ENCODE measurements at places on chromosomes 11 and 22.

DNA sequence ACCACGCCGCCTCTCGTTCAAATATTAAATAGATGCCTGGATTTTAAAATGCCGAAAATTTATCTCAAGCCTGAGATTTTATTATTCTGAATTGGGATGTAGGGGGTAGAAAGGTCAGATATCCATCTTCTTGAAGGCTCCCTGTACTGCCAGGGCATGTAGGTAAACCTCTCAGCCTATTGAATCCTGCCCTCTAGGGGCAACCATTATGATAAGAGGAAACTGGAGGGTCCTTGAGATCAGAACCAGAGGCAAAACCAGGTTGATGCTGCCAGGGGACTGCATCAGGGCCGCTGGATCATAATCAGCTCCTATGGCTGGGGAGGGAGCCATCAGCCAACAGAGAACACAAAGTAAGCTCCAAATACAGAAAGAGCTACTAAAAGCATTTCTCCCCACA lies 92.4 kb downstream of the KCNC1 start:
- no peak for DNase-seq

- DNase-seq = peak; percentile 77
Observed at GRCh38 chr22:35930933-35931332, 97.7 kb downstream of the RBFOX2 start.

DNA sequence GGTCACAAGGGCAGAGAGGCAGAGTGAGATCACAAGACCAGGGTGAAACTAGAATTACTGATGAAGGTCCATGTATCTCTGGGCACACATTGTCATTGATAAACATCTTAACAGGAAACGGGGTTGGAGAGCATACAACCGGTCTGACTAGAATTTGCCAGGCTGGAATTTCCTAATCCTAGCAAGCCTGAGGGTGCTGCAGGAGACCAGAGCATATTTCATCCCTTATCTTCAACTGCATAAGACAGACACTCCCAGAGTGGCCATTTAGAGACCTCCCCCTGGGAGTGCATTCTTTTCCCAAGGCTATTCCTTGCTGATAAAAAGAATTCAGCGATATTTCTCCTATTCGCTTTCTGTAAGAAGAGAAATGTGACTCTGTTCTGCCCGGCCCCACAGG lies 84.6 kb upstream of the IZUMO1R start:
- no peak for DNase-seq

DNA sequence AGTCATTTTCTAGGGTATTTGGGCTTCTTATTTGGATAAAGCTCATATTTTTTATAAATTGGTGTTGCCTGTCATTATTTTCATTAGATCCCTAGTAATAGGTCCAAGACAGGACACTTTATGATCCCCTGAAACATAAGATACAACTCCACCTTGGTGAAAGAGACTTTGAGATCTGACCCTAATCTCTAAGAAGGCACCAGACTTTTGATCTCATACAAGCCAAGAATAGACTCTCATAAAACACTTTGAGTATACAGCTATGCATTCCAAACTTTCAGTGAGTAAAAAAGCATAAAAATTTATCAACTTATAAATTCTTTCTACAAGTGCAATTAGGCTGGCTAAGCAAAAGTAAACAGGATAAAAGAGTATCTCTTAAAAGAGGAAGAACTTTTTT lies 451.2 kb downstream of the MN1 start:
- no peak for DNase-seq

- no peak for DNase-seq
Observed at GRCh38 chr22:43467216-43467940, 55.6 kb downstream of the MPPED1 start.

GRCh38 chr11:88115828-88116755 lies 59.2 kb downstream of the RAB38 start:
- peak; percentile 64 for DNase-seq

Data from AML-193 (cell line).